ENCODE measurements at places on chromosomes 5 and 9.

DNA sequence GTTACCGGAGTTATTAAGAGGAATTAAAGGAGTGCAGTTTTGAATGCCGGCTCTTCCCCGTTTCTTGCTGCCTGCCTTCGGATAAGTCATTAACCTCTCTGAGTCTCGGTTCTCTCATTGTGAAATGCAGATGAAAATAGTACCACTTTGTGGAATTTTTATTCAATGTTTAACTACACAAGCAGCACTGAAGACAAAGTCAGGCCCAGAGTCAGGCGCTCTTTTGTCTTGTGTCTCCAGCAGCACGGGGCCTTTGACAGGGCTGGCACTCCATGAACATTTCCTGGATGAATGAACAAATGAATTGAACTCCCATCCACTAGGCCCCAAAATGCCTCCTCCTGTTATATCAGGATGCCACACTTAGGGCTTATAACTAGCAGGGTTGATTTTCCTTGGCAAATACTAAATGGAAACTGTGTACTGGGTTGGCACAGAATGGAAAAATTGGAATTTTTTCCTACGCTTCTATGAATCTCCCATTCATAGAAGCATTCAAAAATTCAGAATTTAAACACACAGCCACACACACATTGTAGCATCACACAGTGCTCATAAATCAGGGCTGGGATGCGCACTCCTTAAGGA, 332.8 kb downstream of the MLLT3 start:
- no peak for DNase-seq

DNA sequence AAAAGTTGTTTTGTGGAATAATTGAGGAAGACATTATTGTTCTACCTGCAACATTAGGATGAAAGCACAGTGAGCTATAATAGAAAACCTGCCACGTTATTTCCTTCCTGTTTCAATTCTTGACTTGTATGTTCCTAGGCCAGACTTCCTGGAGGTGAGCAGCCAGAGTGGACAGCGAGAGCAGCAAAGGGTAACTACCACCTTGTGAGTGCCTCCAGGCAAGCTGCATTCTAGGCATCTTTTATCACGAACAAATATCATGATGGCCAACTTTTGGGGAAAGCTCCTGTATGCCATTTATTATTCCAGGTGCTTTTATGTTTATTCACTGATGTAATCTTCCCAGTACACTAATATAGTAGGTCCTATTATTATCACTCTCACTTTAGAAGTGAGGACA, 34.0 kb upstream of the ZSWIM6 start:
- no peak for DNase-seq

DNA sequence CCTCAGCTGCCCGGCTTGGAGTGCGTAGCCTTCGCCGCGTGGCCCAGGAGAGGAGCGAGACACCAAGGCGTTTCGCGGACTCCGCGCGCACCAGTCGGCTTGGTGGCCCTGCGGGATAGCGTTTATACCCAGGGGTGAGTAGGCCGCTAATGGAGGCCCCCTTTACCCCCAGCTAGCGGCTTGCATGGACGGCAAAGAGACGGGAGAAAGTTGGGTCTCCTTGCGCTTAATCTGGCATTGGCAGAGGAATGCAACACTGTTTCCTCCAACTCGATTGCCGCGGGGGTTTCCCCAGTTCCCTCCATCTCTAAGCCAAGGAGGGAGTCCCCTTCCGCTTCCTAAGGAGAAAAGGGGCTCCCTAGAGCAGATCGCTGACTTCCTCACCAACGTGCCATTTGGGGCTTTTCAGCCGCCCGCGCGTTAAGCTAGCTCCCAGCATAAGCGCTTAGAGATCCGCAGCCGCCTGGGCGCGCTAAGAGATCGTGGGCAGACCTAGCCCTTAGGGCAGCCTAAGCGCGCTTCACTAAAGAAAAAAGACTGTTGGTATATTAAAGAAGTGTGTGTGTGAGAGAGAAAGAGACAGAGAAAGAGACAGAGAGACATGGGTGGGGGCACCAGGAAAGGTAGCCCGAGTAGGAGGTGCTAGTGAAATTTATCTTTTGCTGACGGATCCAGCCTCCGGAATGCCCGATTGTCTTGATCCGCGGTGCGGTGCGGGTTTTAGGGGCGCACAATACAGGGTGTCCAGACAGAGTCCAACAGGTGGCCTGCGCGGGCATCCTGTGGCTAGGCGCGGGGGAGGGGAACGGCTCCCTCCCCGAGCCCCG, 597.9 kb upstream of the SGCD start:
- DNase-seq, result no peak

DNA sequence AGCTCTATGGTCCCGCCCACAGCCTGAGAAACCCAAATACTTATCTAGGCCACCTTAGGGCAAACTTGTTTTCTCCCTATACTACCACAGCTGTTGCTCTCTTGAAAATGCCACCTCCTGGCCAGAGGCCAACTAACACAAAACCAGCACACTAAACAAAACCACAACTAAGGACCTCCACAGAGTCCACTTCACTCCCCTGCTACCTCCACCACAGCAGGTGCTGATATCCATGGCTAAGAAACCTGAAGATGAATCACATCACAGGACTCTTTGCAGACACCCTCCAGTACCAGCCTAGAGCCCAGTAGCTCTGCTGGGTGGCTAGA, 108.4 kb downstream of the ALDH1A1 start:
- no peak for DNase-seq

GRCh38 chr9:97906236-97906831, 16.0 kb downstream of the TRMO start:
- DNase-seq, result no peak

GRCh38 chr5:137496919-137497318, 2.2 kb downstream of the SPOCK1 start:
- no peak for DNase-seq
